ENCODE measurements at places on chromosomes 1 and 21. TPM values are rescaled to one million over a fixed set of nuclear protein-coding genes. Genes with fewer than 3 reads are reported as not detected.

SAMD13 gene
- total RNA-seq = 1.7 TPM

GRCh38 chr1:241608379-241609033, 31.7 kb downstream of the CHML start:
- DNase-seq = no peak

DNA sequence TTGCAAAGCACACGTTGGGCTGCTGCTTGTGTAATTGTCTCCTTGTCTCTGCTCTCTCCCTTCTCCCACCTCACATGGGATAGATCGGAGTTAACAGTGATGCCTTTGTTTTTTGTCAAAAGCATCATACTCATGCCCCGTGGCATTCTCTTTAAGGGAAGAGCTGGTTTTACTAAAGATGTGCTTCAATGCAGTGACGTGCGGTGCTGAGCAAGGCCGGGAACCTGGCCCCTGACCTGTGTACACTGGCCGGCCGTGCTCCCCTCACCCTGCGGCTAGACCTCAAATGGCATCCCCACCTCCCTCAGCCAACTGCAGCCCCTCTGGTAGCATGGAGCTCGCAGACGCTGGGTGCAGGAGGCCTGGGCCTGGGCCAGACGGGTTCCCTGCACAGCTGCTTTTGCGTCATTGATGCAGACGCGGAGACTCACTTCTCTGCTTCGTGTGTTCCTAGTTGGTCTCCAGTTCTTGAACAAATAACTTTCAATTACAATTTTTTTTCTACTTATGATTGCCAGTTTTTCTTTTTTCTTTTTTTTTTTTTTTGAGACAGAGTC, 19.9 kb downstream of the AGPAT3 start:
- DNase-seq = peak; percentile 63

DNA sequence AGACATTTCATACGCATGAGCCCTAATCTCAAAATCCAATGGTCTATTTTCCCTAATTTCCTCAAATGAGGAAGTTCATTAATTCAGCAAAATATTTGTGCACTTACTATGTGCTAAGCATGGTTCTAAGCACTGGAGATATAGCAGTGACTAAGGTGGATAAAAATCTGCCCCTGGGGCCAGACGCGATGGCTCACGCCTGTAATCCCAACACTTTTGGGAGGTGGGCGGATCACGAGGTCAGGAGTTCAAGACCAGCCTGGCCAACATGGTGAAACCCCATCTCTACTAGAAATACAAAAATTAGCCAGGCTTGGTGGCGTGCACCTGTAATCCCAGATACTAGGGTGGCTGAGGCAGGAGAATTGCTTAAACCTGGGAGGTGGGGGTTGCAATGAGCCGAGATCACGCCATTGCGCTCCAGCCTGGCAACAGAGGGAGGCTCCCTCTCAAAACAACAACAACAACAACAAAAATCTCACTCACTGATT, 4.3 kb upstream of the MIIP start:
- no peak for DNase-seq

DNA sequence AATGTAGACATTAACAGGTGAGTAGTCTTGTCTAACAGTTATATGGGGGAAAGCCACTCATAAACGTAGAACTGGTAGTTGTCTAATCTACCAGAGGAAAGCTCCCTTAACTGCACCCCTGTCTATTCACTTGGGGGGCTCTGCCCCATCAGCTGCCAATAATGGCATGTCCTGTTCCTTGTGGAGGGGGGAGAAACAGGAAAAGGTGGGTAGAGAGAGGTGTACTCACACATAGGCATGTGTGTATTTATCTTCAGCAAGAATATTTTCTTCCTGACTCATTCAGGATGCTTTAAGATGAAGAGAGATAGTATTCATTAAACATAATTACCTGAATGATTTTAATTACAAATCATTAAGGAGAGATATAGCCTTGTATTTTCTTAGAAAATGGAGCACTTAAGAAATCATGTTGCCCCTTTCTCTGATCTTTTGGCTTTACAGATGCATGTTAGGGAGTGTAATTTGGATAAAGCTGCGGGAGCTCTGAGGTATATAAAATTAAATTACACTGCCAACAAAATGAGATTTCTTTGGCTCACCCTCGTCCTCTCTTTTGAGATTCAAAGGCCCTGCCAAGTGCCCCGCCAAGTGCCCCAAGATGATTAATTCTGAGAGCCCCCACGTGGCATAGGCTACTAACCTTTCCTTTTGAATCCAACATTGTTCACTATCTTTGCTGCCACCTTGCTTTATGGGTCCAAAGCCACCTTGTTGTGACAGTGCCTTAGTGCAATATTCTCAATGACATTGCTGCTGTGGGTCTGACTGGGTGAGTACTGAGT, 286.3 kb upstream of the LYPLAL1 start:
- no peak for DNase-seq
